ENCODE measurements at places on chromosomes 13 and 19.

DNA sequence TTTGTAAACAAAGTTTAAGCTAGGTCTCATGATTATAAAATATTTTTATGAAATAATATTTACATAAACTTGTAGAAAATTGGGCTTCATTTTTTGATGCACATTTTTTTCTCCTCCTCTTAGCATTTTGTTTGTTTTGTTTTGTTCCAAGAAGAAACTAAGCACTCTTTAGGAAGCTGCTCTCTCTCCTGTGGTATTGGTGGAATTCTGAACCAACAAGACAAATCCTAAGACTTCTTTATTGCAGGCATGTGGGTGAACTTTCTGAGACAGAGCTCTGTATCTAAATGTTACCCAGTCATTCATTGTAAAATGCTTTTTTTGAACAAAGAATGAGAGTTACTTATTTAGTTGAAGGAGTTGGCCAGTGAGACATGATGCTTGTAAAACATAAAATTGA, 39.3 kb downstream of the LMO7 start:
- no peak for DNase-seq

- DNase-seq: no peak
These were observed 889 bp downstream of the GTF2F2 start for GRCh38 chr13:45120967-45121831.

DNA sequence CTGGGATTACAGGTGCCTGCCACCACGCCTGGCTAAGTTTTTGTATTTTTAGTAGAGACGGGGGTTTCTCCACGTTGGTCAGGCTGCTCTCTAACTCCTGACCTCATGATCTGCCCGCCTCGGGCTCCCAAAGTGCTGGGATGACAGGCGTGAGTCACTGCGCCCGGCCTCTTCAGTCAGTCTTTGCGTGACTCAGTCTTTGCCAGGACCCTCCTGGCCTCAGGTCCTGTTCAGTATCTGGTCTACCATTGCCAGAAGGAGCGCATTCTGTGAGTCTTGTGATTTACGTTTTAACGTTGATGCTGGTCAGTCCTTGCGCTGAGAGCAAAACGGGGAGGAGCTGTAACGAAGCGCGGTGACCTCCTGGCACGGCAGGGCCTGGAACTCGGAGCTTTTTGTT, 7.6 kb upstream of the HMG20B start:
- DNase-seq: no peak

- no peak for DNase-seq
These were observed 38.7 kb downstream of the PBX4 start for GRCh38 chr19:19579533-19580361.

DNA sequence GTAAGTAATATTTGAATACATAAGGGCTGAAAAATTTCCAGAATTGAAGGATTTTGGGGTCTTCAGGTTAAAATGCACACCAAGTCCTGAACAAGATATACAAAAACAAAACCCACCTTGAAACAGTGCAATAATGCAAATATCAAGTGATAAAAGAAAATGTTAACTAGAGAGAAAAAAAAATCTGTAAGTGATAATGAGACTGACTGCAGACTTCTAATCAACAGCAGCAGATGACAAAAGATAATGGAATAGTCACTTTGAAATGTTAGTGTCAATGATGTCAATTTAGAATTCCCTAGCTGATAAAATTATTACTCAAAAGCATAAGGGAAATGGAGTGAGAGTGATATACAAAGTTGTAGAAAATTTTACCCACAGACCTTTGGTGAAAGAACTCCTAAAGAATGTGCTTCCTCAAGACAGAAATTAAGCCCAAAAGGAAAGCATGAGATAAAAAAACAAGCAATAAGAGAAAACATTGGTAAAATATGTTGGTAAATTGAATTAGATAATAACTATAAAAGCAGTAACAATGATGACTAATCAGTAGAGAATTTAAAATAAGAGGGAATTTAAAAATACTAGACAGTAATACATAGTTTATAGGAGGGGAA, 12.4 kb upstream of the DGKH start:
- no peak for DNase-seq

- no peak for DNase-seq
These were observed 45.2 kb downstream of the SOX21 start for GRCh38 chr13:94667190-94667589.

- DNase-seq: no peak
These were observed 22.3 kb upstream of the LAMP1 start for GRCh38 chr13:113274721-113275120.

DNA sequence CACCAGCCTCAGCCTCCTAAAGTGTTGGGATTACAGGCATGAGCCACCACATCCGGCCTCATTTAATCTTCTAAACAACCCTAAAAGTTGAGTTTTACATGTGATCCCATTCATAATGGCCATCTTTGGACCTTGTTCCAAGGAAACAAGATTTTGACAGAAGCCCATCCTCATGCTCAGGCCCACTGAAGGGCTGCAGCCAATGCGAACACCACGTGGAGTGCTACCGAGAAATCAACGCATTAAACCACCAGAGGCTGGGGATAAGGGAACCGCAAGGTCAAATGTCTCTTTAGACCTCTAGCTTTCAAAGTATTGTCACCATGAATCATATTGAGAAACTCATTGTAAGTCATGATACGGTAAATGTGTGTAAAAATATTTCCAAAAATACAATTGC, 49.4 kb upstream of the DOCK9 start:
- no peak for DNase-seq

DNA sequence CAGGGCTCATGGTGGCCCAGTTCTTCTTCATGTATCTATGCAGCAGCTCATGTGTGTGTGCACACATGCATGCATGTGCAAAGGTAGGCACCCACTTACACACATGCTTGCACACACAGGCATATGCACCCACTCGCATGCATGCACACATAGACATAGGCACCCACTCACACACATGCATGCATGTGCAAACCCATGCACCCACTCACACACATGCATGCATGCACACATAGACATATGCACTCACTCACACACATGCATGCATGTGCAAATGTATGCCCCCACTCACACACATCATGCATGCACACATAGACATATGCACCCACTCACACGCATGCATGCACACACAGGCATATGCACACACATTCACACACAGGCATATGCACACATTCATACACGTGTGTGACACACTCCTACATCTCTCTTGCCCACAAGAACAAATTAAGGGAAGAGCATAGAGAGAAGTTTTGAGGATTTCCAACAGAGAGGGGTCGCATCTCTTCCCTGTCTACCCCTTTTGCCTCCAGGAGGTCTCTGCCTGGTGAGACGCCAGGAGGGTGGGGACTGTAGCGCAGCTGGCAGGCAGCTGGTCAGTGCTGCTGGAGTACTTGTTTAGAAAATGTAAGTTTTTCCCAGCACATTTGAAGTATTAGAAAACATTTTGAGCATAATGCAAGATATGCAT, 63.9 kb upstream of the ARHGEF7 start:
- no peak for DNase-seq

- DNase-seq: no peak
These were observed 17.5 kb downstream of the MCF2L start for GRCh38 chr13:112986470-112986869.

DNA sequence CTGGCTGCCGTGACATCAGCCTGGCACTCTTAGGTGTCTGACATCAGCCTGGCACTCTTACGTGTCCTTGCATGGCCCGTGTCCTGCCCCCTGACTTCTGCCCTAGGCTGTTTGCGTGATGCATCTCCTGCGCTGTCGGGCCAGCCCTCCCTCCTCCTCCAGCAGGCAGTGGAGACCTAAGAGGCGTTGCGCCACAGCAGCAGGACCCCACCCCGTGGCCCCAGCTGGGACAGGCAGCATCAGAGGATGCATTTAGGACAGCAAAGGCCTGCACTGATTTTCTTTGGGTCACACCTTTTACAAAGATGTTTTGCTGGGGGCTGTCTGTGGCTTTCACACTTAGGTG, 65.3 kb downstream of the GPR12 start:
- DNase-seq: peak; percentile 33

DNA sequence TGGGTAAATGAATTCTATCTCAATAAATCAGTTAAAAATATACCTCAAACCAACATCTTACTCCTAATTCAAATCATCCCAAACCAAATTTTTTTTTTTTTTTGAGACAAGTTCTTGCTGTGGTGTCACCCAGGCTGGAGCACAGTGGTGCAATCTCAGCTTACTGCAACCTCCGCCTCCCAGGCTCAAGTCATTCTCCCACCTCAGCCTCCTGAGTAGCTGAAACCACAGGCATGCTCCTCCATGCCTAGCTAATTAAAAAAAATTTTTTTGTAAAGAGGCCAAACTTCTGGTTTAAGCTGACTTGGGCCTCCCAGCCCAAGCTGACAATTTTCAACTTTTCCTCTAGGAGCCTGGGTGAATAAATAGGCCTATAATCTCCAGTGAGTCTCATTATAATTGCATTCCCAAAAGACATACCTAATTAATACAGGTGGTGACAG, 22.1 kb upstream of the OLFM2 start:
- DNase-seq: peak; percentile 89

GRCh38 chr13:22483276-22483675, 697.5 kb upstream of the SGCG start:
- no peak for DNase-seq

GRCh38 chr19:28701491-28701890, 511.5 kb downstream of the UQCRFS1 start:
- DNase-seq: no peak

GRCh38 chr19:1206864-1207450, 1.4 kb downstream of the STK11 start:
- DNase-seq: no peak

DNA sequence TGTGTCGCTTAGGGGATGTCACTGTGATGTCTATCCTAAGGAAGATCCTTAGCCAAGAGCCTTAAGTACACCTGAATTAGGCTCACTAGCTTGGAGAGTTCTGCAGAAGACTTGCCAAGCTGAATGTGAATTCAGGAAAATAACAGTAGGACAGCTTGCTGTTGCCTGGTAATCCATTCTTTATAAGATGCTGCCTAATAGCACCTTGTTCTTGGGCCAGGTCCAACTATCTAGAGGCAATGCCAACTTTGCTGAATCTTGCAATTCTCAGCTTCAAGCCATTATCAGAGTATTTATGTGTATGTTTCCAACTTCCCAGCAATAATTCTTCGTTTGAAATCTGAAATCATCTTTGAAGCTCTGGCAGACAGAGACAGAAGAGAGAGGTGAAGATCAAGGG, 102.8 kb downstream of the PCDH17 start:
- DNase-seq: no peak

DNA sequence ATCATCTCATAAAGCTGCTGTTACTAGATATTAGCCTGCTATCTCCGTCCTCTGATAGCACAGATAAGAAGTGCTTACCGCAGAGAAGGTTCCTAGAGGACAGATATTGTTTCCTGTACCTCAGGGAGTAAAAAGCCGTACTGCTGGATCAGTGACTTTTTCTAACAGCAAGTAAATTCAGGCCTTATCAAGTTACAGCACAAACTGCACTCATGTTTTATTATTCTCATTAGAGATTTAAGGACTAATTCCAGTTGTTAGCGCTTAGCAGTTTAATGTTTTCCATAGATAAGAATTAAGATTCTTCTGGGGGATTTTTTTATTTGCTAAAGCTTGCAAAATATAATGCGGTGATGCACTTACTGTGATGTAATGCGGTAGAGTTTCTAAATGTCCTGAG, 119.0 kb upstream of the OBI1 start:
- no peak for DNase-seq

DNA sequence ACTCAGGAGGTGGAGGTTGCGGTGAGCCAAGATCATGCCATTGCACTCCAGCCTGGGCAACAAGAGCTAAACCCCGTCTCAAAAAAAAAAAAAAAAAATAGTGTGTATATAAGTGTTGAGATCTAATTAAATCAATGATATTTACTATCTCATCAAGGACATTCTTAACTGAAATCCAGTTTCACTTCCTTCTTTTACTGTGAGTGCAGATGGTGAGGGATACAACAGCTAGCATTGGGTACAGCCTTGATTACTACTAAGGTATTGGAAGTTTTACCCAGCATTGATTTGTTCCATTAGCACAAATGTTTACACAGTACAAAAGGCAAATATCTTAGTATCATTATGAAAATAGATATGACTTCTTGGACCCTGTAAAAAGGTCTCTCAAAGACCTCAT, 546.6 kb downstream of the KCTD12 start:
- DNase-seq: no peak

- no peak for DNase-seq
These were observed 1202.8 kb downstream of the DIAPH3 start for GRCh38 chr13:58960888-58961287.

- no peak for DNase-seq
These were observed 23.1 kb upstream of the INTS6 start for GRCh38 chr13:51475727-51476501.

DNA sequence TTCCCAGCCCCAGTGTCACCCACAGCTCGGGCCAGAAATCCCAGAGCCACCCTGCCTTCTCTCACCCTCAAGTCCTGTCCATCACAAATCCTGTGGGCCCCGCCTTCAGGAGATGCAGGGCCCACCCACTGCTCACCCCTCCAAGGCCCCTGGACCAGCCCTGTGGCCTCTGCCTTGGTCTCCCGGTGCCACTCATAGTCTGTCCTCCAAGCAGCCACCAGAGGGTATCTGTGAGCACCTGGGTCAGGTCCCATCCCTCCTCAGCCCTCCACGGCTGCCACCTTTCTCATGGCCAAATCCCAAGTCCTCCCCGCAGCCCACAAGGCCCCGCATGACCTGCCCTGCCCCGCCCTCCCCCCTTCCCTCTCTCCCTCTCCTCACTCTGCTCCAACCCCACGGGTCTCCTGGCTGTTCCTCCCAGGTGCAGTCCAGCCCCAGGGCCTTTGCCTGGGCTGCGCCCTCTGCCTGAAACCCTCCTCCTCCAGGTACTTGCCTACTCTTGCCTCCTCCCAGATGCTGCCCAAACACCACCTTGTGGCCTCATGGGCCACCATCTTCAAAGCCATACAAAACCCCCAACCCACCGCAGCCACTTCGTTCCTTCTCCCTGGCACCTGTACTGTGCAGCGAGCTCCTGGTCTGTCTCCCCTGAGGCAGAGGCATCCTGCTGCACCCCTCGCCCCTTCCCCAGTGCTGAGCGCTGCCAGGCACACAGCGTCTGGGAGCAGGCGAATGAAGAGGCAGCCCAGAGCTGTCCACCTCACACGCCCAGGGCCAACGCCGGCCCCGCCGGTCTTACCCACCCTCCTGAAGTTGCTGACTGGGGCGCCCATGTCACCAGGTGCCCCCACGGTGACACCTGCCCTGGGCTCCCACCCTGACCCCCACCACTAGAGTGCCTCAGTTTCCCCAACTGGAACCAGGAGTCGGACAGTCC, 13.2 kb upstream of the UQCR11 start:
- DNase-seq: peak; percentile 54

DNA sequence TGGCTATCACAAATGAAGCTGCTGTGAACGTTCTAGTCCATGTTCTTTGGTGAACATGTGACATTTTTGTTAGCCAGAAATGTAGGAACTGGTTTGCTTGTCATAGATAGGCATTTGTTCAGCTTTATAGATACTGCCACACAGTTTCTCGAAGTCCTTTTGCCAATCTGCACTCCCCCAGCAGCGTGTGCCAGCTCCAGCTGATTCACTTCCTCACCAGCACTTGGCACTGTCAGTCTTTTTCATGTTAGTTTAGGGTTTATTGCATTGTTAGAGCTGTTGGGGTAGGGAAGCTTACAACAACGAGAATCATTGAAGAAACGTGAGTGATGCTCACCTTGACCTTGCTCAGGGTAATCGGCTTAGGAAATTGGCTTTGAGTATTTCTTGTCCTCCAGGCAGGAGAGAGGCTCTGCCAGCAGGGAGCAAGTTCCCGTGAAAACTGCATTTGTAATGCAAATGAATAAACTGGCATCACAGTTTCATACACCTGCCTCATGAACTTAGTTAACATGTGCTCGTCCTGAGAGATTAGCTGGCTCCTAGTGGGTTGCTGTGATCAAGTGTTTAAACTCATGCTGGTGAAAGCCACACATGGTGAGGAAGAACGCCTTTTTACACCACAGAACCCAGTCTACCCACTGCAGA, 83.9 kb downstream of the ING1 start:
- DNase-seq: no peak
